ENCODE measurements at places on chromosomes 2 and 18.

GRCh38 chr2:64482765-64483504 lies 29.0 kb downstream of the LGALSL start:
- DNase-seq, result peak; percentile 49

DNA sequence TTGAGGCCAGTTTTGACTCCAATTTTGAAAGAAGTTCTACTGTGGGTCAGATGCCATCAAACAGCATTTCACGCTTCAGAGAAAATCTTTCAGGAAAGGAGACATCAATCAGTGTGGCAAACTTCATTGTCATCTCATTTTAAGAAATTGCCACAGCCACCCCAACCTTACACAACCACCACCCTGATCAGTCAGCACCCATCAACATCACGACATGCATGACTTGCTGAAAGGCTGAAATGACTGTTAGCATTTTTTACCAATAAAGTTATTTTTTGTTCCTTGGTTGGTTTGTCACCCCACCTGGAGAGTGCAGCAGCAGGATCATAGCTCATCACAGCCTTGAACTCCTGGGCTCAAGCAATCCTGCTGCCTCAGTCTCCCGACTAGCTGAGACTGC lies 10.4 kb downstream of the DNAJC10 start:
- DNase-seq, result no peak

DNA sequence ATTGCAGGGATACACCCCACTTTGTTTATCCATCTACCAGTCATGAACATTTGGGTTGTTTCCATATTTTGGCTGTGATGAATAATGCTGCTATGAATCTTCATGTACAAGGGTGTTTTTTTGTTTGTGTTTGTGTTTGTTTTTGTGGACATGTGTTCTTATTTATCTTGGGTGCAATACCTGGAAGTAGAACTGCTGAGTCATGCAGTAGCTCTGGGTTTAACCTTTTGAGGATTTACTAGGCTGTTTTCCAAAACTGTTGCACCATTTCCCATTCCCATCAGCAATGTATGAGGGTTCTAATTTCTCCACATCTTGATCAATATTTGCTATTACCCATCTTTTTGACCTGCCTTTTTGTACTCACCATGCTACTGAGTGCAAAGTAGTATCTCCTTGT lies 140.0 kb upstream of the CYP1B1 start:
- DNase-seq, result no peak

GRCh38 chr2:85394976-85395375 lies 15.2 kb downstream of the CAPG start:
- no peak for DNase-seq

- no peak for DNase-seq
Observed at GRCh38 chr18:68766433-68766832, 31.4 kb upstream of the CCDC102B start.

DNA sequence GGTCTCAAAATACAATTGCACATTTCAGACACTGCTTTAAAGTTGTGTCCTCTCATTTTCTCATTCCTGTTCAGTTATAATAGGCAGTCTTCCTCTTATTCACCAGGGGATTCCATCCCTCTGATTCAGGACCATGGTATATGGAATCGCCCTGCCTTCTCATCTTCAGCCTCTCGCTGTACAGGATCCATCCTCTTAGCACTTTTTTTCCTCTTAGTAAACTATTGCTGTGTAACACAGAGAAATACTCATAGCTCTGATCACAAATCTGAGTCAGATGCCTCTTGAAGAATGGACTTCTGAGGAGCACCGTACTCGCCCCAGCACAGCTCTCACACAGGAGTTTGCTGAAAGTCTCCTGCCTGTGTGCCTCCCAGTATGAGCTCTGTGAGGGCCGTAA lies 11.3 kb downstream of the RMP24 start:
- peak; percentile 92 for DNase-seq

GRCh38 chr2:84800194-84800805 lies 80.6 kb downstream of the TRABD2A start:
- DNase-seq, result no peak

- DNase-seq, result no peak
Observed at GRCh38 chr18:13051950-13052349, 60.8 kb downstream of the CEP192 start.

GRCh38 chr18:45349467-45349866 lies 265.8 kb upstream of the SLC14A2 start:
- no peak for DNase-seq

DNA sequence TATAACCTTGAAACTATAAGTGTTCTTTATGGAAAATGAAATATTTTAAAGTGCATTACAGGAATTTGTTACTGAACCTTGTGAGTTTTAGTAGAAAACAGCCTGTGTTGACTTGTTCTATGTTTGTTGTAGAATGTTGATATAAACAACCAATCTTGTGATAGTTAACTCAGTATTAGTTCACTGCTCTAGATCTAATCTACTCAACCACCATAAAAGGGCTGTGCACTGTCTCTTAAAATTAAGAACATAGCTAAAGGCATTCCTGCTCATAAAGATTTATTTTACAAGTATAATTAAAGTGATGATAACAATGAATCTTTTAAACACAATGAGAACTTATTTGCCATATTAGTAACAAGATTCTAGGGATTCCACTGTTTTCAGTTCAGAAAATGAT lies 110.5 kb upstream of the KLF7 start:
- DNase-seq, result no peak

DNA sequence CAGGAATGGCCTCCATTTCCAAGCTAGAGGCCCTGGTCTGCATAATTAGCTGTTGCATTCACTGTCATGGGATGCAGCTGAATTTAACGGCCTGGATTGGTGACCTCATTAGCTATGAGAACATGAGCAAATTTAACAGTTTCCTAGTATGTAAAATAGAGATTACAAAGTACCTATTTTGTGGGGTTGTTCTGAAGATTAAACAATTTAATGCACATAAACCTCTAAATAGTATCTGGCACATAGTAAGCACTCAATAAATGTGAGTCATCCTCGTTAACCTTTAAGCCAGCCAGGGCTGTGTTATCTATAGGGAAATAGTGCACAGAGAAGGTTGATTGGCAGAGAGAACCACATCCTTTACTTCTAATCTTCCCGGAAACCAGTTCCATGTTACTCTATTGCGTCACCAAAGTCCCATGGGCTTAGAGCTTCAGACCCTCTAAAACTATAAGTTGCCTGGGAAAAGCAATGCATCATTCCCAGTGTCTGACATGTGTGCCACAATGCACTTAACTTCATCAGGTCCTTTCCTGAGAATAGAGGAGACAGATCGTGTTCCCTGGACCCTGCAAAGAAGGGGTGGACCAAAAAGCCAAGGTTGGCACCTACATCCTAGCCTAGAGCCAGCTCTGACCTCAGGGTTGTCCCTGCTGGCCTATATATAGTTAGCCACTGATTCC lies 196.5 kb downstream of the LNPK start:
- peak; percentile 1 for DNase-seq

GRCh38 chr2:183829931-183830330 lies 705.7 kb downstream of the NUP35 start:
- DNase-seq, result no peak

DNA sequence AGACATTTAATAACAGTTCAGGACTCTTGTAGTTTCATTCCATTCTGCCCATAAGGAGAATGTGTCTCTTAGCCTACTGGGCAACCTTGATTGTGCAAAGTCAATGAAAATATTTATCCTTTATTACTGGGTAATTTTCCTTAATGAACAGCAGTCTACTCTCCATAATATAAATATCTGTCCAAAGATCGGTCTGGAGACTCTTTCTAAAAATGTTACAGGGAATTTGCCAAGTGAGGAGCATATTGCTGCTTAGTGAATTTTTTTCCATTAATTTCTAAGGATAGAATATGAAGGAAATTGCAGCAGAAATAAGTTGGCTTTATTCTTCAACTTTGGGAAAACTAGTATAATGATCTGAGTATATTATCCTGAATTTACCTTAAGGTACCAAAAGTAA lies 817.1 kb upstream of the FSHR start:
- DNase-seq, result no peak

- DNase-seq, result no peak
Observed at GRCh38 chr2:16640001-16640700, 25.5 kb downstream of the CYRIA start.

GRCh38 chr2:165522719-165523118 lies 53.2 kb downstream of the CSRNP3 start:
- DNase-seq, result no peak

- DNase-seq, result no peak
Observed at GRCh38 chr18:48829443-48830149, 121.2 kb downstream of the SMAD7 start.

DNA sequence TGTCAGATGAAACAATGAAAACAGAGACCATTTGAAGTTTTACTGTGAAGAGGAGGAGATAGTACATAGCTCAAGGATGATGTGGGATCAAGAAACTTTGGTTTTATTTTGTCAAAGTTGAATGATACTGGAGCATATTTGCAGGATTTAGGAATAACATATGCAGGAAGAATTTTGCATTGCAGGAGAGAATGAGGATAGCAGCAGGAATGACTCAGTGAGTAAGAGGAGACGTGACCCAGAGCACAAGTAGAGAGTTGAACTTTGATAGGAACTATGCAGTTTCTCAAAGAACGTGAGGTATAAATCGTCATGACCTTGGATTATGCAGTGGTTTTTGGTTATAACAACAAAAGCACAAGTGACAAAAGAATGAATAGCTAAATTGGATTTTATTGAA lies 47.7 kb downstream of the MAPRE2 start:
- DNase-seq, result peak; percentile 56

DNA sequence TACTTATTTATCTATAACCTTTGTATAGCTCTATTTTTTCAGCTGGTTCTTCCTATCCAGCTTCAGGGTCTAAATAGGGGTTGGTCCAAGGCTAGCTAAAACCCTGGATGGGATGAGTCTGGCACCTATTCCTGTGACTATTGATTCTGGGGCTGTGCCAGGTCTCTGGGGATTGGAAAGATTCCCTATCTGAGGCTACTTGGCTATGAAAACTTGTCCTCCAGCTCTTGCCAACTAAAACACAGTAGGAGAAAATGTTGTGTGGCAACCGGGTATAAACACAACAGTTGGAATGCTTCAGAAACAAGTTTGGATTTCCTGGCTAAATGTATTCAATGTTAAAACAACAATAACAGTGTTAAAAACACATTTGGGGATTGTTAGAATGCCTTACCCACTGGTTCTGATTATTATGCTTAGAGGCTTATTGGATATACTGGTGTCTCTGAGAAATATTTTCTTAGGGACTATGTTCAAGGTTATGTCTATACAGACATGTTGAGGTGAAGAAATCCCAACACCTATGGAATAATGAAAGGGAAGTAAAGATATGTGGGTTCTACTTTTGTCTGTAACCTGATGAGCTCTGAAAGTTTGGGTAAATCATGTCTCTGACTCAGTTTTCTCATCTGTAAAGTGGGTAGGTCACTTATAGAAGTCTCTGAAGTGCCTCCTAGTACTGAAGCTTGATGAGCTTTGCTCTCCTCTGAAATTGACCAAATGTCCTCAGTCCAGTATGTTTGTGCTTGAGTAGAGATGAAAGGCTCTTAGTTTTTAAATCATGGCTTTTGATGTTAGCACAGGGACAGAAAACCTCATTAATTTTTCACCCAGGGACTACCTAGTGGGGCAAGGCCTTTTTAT lies 460.7 kb downstream of the MTX2 start:
- peak; percentile 96 for DNase-seq

- peak; percentile 74 for DNase-seq
Observed at GRCh38 chr2:217988014-217988839, 14.6 kb downstream of the TNS1 start.

- no peak for DNase-seq
Observed at GRCh38 chr2:120488531-120488930, 142.6 kb downstream of the INHBB start.

GRCh38 chr18:72107647-72108383 lies 436.3 kb downstream of the CBLN2 start:
- peak; percentile 75 for DNase-seq

- DNase-seq, result peak; percentile 63
Observed at GRCh38 chr2:196259507-196260481, 88.4 kb upstream of the STK17B start.

DNA sequence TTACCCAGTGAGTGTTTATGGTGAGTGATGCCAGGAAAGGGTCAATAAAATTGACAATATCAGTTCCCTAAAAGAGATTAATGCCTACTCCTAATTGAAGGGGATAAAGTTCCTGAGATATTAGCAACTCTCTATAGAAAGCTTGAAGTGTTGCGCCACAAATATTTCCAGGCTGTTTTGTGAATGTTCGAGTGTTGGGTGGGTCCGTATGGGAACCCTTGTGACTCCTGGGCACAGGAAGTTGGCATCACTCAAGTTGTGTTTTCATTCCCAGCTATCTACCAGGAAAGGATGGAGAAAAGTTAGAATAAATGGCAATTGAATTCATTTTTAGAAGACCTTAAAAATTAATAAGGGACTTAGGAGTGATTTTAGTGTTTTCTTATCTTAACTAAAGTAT lies 472.7 kb downstream of the THSD7B start:
- no peak for DNase-seq

- DNase-seq, result no peak
Observed at GRCh38 chr2:204205538-204205937, 269.0 kb downstream of the ICOS start.

GRCh38 chr18:9082711-9083510 lies 19.6 kb upstream of the NDUFV2 start:
- no peak for DNase-seq

GRCh38 chr2:36493306-36493705 lies 104.7 kb downstream of the FEZ2 start:
- no peak for DNase-seq

DNA sequence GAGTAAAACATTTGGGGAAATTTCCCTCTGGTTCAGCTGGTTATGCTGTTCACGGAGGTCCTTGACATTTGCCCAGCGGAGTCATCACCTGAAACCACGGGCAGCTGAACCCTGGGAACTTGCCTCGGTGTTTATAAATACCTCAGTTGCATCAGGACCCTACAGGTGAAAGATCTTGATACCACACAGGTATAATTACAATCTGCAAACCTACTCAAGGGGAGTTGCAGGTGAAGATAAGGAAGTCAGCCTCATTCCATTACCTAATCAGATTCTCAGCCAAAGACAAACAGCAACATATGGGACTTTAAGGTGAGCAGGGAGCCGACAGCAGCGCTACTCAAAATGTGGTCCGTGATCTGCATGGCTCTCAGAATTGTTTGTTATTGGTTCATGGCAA lies 37.0 kb upstream of the ATIC start:
- DNase-seq, result no peak

GRCh38 chr2:182649316-182649715 lies 66.7 kb upstream of the DNAJC10 start:
- peak; percentile 32 for DNase-seq

- DNase-seq, result peak; percentile 81
Observed at GRCh38 chr2:173033084-173033483, 42.6 kb upstream of the MAP3K20 start.

All from fibroblast of skin of scalp (primary cell).